ENCODE measurements at places on chromosomes 11 and 22. TPM values are rescaled to one million over a fixed set of nuclear protein-coding genes. Genes with fewer than 3 reads are reported as not detected.

RNF141 gene
- 25.2 TPM for total RNA-seq

WT1 gene
- total RNA-seq = 4.7 TPM

TMEM25 gene
- total RNA-seq = 14.7 TPM

DNA sequence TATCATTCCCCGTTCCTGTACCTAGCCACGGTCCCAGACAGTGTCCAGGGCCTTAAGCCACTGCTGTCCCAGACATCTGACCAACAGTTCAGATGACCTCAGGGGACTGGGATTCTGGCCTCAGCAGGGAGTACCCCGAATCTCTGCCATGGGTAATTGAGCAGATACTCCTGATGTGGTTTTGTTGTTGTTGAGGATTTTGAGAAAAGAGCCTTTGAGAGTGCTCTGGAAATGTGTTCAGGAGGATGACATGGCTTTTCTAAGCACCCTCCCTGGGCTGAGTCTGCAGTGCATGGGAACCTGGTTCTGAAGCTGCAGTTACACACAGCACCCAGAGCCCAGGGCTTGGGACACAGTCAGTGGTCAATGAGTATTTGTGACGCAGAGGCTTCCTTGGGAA lies 30.4 kb downstream of the ADAMTS15 start:
- DNase-seq = no peak

DNA sequence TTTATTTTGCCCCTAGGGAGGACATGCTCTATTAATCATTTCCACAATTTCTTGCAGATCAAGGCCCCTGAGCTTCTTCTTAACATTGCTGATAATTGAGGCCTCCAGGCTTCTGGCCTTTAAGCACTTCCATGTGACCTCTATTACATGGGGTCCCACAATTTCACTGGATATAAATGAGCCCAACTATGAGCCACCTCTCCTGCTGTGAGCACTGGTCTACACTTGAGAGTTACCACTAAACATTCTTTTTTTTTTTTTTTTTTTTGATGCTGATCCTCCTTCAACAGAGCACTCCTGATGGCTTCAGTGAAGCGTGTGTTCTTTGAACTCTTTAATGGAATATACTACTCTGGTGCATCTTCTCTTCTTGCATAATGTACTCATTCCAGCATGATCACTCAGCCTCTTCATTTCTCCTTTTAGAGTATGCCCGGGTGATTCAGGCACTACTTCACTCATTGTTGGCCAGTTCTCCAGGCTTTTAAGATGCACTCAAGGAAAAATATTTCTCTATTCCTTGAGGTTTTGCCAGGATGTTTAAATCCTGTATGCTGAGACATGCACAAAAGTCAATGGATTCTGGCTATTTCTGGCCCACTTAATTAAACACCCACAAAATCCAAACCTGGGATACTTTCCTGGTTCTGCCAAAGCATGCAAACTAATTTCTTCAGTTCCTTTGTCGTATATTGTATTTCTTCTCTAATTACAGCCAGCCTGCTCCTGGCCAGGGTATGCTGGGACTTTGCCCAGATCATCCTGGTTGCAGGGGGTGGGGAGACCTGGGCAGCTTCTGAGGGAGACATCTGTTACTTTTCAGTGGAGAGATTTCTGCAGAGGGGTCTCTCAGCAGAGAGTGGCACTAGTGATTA lies 257.8 kb upstream of the LUZP2 start:
- DNase-seq = peak; percentile 40

DNA sequence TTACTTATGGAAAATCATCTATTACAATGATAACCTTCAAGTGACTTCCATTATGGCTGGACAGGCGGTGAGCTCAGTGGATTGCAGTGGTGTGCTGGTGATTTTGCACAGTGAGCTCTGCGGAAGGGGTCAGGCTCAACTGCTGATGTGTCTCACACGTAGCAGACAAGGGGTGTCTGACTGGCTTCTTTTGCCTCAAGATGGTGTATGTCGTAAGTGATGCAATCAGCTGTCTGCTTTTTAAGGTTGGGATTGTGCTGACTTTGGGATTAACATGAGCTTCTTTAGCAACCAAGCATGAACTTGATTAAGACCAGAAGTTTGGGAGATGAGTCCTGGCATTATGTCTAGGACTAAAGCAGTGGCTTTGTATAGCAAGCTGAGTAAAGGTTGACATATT lies 49.5 kb downstream of the POLD3 start:
- no peak for DNase-seq

- DNase-seq = no peak
Measured at GRCh38 chr11:4826425-4826824, 5.3 kb downstream of the OR51F2 start.

GRCh38 chr11:117424781-117425180 lies 97.1 kb downstream of the CEP164 start:
- DNase-seq = no peak

GRCh38 chr22:28029201-28029948 lies 110.3 kb upstream of the PITPNB start:
- peak; percentile 79 for DNase-seq

GRCh38 chr11:103920933-103921332 lies 115.5 kb upstream of the DDI1 start:
- DNase-seq = no peak

DNA sequence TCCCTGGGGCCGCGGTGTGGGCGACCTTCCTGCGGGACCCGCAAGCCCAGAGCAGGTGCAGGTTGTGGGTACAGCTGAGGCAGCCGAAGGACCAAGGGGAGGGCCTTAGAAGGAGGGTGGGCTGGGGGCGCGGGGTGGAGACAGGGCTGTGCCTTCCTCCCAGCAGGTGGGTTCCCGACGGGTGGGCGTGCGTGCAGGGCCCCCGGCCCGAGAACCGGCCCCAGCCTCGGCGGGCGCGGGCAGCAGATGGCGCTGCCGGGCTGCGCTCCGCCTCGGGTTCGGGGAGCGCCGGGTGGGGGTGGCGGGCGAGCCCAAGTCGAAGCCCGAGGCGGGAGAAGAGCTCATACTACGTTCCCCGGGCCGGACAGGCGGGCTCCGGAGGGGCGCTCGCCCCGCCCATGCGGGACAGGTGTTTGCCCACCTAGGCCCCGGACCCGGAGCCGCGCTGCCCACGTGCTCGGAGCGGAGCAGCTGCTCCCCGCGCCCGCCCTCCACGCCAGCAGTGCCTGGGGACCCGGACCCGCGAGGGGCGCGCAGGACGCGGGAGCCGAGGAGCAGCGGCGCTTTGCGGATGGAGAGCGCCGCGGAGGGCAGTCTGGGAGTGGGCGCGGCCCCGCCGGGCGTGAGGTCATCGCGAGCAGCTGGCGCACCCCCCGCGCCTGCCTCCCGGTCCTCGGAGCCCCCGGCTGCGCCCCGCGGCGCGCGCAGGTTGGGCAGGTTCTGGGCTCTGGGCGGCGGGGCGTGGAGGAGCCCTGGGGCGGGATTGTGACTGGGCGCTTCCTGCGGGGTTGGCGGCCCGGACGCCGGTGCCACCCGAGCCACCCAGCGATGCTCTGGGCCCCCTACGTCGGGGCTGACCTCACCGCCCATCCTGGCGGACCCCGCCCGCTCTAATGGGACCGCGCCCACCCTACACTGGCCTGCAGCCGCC lies 25.3 kb downstream of the DUSP8 start:
- peak; percentile 59 for DNase-seq

All from heart left ventricle (tissue), 16 donors.